ENCODE measurements at places on chromosomes 5 and 9. TPM values are rescaled to one million over a fixed set of nuclear protein-coding genes. Genes with fewer than 3 reads are reported as not detected.
A peak's percentile ranks its signal among the peaks of the same experiment; 100 is the strongest.

DNA sequence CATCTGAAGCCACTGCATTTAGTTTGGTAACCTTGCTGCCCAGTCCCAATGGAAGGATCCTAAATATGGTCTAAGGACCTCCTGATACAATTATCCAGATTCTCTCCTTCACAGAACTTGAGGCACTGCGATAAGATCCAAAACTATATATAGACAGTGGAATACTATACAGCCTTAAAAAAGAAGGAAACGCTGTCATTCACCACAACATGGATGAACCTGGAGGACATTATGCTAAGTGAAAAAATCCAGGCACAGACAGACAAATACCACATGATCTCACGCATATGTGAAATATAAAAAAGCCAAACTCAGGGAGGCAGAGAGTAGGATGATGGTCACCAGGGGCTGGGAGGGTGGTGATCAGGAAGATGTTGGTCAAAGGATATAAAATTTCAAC lies 2.8 kb upstream of the IL4 start:
- DNase-seq, result no peak

- no peak for DNase-seq
These were observed 72.6 kb upstream of the LRRTM2 start for GRCh38 chr5:138947780-138948179.

DNA sequence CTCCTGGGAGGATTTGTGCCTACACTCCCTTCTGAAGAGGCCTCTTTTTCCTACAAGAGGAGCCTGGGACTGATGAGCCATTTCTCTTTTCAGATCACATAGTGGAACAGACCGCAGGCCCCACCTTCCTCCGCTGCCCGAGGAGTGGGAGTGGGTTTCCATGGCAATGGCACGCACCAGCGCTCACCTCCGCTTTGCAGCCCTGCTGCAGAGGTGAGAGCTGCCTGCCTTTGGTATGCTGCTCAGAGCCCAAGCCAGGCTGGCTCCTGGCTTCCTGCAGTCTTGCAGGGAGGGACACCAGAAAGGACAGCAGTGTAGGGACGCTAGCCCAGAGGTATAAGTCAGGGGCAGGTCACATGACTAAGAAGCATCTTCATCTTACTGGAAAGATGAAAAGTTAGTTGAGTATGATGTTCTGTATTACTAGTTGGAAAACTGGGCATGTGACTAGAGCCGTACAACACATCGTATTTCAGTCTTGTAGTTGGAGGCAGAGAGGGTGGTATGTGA lies 12.4 kb downstream of the PTTG1 start:
- no peak for DNase-seq

GRCh38 chr5:14417276-14417730 lies 164.3 kb upstream of the OTULINL start:
- no peak for DNase-seq

DNA sequence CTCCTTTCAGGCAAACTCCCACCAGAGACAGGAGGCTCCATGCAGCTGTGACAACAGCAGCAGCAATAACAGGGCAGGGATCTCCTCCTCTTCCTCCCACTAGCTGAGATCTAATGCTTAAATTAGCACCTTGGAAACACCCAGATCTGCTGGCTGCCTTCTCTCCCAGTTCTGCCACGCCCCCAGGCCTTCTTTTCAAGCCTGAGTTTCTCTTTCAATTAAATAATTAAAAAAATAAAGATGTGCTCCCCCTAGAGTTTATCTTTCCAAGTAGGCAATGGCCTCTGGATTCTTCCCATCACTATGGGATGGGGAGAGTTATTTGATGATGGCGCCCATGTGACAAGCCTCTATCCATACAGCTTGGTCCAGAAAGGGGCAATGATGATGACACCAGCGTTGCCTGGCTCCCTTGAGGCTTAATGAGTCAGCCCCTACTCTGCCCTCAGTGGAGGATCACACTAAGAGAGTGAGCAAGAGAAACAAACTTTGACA lies 3.8 kb downstream of the FAM219A start:
- DNase-seq, result no peak

DNA sequence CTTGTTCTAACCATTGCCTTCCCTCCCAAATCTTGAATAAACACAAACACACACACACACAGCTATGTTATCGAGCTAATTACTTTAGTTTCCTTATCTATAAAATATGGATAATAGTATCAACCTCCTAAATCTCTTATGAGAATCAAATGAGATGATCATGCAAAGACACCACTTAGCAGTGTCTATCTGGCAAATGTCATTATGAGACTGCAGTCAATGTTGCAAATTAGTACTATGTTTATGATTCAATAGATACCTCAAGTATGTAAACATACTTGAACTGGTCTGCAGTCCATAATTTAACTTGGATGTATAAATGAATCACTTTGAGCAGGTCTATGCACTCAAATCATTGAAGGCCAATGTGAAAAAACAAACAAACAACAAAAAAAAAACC lies 22.2 kb upstream of the ERAP2 start:
- DNase-seq, result no peak

GRCh38 chr5:50745221-50745910 lies 78.9 kb downstream of the PARP8 start:
- no peak for DNase-seq

- DNase-seq, result no peak
These were observed 37.9 kb downstream of the SPZ1 start for GRCh38 chr5:80357671-80358070.

GRCh38 chr5:80248378-80248777 lies 7.5 kb downstream of the SERINC5 start:
- DNase-seq, result no peak

DNA sequence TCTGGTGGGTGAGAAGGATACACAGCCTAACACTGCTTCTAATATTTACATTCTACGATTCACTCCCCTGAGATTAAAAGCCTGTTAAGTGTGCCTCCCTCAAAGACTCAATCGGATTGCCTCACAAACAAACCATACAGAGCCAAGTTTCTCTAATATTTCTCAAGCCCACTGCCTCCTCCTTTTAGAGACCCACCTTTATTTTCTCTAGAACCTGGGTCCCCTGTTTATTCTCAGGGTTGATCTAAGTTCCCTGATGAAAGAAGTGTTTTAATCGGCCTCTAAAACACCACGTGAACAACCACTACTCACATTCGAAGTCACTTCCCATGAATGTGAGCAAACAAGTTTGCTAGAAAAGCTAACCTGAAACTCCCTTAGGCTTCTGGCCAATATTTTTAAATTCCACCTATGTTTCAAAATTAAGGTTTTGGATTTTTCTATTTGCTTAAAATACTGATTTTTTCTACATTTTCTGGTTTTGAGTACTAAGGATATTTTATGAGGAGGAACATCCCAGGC lies 76.5 kb downstream of the GLIS3 start:
- no peak for DNase-seq

- DNase-seq, result no peak
These were observed 458.4 kb downstream of the KDM4C start for GRCh38 chr9:7216004-7216841.

DNA sequence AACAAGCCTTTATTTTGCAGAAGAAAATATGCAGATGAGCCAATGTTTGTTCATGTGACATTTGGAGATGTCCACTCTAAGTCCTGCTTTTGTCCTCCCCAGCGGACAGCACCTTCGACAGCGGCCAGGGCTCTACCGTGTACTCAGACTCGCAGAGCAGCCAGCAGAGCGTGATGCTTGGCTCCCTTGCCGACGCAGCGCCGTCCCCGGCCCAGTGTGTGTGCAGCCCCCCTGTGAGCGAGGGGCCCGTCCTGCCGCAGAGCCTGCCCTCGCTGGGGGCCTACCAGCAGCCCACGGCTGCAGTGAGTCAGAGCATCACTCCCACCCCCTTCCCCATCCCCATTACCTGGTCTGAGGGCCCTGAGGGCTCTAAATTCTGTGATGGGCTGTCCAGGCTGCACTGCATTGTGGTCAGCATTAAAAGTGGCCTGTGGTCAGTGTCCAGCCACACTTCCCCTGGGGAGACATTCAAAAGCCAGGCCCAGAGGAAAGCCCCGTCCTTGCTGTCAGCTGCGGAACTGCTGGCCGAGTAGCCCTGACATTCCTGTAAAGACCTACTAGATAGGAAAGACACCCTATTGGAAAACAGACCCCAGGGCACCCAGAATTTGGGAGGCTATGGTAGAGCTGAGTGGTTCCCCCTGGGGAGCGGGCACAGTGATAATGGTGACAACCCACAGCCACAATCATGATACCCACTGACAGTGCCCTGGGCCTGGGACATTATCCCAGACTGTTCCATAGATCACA lies 69.0 kb downstream of the WNK2 start:
- peak; percentile 3 for DNase-seq

- DNase-seq, result no peak
These were observed 217.4 kb upstream of the ADAMTSL1 start for GRCh38 chr9:18256568-18256967.

GRCh38 chr9:117098331-117098730 lies 316.5 kb downstream of the ASTN2 start:
- DNase-seq, result no peak

- DNase-seq, result no peak
These were observed 57.2 kb downstream of the RANBP6 start for GRCh38 chr9:5958273-5958672.

GRCh38 chr9:116027511-116027910 lies 126.1 kb upstream of the PAPPA start:
- no peak for DNase-seq

DNA sequence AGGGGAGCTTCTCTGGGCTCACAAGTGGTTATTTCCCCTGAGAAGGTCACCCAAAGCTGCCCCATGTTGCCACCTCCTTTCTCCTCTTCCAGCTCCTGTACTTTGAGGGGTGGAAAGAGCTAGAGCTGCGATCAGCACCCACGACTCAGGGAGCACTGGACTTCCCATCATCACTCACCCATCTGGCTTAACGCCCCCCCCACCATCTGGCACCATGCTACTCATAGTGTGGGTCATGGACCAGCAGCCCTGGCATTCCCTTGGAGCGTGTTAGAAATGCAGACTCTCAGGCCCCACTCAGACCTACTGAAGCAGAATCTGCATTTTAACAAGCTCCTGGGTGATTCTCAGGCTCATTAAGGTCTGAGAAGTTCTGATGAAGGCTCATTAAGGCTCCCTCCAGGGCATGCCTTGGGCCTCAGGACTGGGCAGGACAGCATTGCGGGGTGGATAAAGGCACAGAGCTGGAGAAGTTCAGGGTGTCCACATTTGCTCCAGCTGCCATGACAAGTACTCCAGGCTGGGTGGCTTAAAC lies 67.3 kb downstream of the GALNT12 start:
- no peak for DNase-seq

DNA sequence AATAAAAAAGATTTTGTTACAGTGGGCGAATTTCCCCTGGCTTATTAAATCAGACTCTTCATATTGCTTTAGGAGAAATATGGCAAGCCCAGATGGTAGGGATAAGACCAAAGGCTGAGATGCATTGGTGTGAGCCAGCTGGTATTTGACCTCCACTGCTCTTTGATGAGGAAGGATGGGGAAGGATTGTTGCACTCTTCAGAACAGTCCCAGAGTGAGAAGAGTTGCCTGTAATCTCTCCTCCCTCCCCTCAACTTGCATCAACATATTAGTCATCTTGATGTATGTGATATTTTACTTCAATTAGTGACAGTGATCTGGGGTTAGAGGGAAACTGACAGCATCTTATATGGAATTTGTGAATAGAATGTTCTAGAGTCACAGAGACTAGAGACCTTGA lies 136.6 kb downstream of the ADAMTS12 start:
- DNase-seq, result no peak

- DNase-seq, result peak; percentile 53
These were observed 60.9 kb downstream of the CXXC5 start for GRCh38 chr5:139708877-139709581.

DNA sequence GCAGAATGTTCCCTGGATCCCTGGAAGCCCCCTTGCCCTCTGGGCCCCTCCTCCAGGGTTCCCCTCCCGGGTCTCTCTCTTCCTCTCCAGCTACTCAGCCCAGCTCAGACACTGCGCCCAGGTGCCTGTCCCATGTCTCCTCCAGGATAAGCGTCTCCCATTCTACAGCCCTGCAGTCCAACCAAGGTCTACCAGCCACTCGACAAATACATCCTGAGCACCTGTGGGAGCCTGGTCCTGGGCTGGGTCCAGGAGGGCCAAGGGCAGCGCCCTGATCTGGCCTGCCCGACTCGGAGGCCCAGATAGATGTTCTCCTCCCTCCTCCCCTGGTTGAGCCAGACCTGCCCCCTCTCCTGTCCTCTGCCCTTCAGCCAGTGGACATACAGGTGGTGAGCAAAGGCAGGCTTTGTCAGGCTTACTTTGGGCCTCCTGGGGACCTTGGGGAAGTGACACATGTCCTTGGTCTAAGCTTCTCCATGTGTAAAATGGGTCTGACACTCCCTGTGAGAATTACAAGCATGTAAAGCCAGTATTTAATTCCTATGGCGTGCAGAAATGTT lies 1.4 kb downstream of the FLT4 start:
- DNase-seq, result no peak

GRCh38 chr9:134505032-134505431 lies 136.6 kb upstream of the COL5A1 start:
- DNase-seq, result no peak

- no peak for DNase-seq
These were observed 213.9 kb upstream of the FBXL7 start for GRCh38 chr5:15285901-15286583.

- DNase-seq, result no peak
These were observed 220.6 kb upstream of the SLC30A5 start for GRCh38 chr5:68873198-68873597.

Gene GLRA1
- total RNA-seq, result not detected

Gene LCN15
- not detected for total RNA-seq

Gene SUSD3
- not detected for total RNA-seq

Gene CENPK
- total RNA-seq, result 5.2 TPM

Gene EIF4E1B
- total RNA-seq, result not detected

Gene ITGA2
- total RNA-seq, result 9.5 TPM

Gene PGM5
- 94.9 TPM for total RNA-seq

Data from transverse colon (tissue), 4 donors.